CD4-positive, alpha-beta memory T cell (primary cell): ENCODE measurements at places on chromosomes 13 and 19.
A peak's percentile ranks its signal among the peaks of the same experiment; 100 is the strongest.

DNA sequence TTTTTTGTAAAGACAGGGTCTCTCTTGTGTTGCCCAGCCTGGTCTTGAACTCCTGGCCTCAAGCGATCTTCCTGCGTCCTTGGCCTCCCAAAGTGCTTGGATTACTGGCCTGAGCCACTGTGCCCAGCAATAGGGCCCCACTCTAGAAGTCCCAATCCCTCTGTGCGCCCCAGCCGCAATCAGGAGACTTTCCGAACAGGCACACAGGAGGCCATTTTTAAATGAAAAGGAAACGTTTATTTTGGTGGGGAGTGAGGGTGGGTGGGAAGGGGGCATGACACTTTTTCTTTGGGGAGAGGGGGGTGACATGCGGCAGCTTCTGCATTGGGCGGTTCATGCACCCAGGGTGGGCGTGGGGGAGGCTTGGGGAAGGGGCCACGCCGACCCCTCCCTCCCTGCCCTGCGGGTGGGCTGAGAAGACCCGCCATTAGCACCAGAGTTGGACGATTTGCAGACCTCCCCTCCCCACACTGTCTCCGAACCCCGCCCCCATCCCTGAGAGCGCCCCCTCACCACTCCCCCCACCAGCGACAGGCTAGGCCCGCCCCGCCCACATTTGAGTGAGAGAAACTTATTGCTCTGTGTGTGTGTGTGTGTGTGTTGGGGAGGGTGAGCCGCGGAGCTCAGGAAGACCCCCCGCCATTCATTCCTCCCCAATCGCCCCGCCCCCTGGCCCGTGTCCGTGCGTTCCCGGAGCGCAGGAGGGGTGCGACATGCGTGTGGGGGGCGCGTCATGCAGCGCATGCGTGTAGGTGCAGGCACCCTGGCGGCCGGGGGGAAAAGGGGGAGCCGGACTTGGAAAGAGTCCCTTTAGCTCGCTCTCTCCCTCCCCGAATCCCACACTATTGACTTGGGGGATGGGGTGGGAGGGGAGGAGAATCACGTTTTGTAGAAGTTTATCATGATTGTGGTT lies 17.2 kb downstream of the KCNC3 start:
- DNase-seq = no peak

DNA sequence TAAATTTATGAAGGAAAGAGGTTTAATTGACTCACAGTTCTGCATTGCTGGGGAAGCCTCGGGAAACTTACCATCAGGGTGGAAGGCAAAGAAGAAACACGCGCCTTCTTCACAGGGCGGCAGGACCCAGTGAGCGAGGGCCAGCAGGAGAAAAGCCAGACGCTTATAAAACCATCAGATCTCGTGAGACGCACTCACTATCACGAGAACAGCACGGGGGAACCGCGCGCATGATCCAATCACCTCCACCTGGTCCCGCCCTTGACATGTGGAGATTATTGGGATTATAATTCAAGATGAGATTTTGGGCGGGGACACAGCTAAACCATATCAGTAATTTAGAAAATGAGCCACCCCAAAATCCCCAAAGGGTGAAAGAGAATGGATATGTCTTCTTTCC lies 187.1 kb downstream of the RAP2A start:
- no peak for DNase-seq

- DNase-seq = no peak
These were observed 146.9 kb downstream of the KDM4B start for GRCh38 chr19:5115771-5116202.

GRCh38 chr13:42950181-42950580 lies 41.9 kb downstream of the EPSTI1 start:
- DNase-seq = no peak

DNA sequence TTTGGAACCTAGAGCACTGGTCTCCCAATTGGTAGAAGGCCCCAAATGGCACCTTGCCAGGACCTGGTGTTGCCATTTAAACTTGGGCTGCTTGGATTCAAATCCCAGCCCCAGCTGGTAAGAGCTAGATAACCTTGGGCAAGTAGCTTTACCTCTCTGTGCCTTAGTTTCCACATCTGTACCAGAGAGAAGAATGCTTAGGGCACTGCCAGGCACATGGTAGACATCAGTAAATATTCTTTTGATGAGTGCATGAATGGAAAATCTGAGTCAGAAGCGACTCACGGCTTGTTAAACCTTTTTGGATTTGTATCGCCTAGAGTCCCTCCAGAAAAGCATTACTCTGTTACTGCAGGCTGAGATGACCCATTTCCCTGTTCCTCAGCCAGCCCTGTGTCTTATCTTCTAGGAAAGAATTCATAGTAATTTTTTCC lies 90.9 kb downstream of the SIPA1L3 start:
- DNase-seq = no peak

- DNase-seq = peak; percentile 61
These were observed 60.6 kb downstream of the NDFIP2 start for GRCh38 chr13:79541426-79542049.

GRCh38 chr19:1632462-1633268 lies 19.8 kb downstream of the TCF3 start:
- DNase-seq = no peak

GRCh38 chr13:40519637-40520036 lies 146.8 kb downstream of the FOXO1 start:
- no peak for DNase-seq

GRCh38 chr13:31105020-31105795 lies 56.5 kb downstream of the HSPH1 start:
- no peak for DNase-seq

GRCh38 chr13:95784161-95784899 lies 107.4 kb downstream of the DNAJC3 start:
- DNase-seq = no peak

DNA sequence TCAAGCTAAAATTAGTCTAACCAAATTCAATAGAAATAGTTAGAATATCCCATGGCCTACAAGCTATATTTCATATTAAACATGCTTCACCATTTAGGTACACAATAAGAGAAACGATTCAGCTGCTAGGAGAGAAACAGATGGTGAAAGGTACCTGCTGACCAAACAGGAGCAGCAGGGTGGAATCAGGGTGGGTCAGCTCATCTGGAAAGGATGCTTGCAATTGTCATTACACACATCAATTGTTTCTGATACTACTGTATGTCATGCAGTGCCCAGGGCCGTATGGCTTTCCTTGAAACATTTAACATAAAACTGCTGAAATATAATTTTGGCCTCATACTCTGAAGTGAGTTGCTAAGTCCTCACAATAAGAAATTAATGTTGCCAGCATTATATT lies 776.0 kb downstream of the DACH1 start:
- no peak for DNase-seq

- peak; percentile 52 for DNase-seq
These were observed 1.4 kb downstream of the PLPP2 start for GRCh38 chr19:289651-290371.

DNA sequence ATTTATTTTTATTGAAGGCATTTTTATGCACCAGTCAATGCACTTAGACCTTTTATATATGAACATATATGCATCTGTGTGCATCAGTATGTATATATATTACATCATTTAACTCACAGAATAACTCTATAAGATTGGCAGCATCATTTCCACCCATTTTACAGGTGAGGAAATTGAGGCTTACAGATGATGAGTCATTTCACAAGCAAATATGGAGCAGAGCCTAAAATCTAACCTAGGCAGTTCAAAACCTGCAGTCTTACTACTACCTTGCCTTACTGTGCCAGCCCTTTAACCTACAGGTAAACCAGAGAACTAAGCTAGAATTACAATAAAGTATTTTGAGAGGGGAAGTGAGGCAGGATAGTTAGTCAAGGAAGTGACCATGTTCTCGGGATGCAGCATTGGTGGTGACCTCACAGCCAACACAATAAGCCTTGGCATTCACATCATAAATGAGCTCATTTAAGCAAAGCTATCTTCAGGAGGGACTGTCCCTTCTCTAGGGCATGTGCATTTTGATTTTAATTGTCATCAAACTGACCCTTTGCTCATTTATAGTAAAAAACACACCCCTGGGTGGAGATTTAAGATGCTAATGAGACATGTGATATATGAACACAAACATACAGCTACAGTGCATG lies 274.3 kb downstream of the DCLK1 start:
- DNase-seq = no peak

DNA sequence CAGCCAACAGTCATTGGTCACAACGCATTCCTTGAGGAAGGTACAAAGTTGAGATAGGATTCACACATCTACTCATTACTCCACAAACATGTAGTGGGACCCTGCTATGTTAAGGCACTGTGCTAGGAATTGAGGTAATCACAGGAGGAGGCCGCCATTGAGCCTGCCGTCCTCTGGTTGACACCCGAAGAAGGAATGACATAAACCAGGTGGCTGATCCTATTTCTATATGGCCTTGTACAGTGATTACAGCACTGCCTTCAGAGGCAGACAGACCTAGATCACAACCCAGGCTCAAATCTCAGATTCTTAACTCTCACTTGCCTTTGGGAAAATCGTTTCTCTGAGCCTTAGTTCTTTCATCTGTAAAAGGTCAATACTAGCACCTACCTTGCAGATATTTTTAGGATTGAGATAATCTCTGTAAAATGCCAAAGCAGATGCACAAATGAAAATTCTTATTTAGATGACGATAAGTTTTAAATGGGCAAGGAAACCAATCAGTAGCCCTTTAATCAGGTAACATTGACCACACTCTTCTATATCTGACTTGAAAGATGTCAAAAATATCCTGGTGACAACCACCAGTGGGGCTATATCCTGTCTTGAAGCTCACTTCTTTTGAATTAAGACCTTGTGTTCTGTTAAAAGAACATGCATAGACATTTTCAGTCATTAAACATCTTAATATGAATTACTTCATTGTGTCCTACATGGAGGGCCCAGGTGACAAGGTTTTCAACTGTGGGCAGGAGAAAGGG lies 251.6 kb downstream of the KCTD12 start:
- DNase-seq = no peak

DNA sequence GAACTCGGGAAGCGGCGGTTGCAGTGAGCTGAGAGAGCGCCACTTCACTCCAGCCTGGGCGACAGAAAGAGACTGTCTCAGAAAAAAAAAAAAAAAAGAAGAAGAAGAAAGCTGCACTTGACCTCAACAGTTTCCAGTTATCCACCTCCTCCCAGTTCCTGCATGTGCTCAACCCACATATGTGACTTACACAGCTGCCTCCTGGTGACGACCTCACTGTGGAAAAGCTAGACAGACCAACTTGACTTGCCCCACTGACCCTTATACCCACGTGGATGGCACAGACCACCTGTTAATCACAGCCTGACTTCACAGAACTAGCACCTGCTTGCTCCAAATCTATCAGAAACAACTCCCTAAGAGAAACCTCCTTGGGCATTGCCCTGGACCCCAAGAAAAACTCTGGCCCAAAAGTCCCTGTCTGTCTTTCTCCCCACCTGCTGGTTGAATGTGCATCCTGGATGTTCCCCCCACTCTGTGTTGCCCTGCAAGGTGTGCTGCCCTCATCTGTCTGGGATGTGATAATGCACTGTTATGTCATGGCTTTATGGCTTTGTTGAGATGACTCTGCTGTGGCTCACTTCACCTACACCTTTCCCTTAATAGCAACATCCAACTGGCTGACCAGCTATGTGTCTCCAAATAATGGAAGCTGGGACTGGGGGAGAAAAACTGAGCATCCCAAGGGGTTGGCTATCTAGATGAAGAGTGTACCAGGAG lies 2.8 kb downstream of the ZNF20 start:
- DNase-seq = peak; percentile 35

DNA sequence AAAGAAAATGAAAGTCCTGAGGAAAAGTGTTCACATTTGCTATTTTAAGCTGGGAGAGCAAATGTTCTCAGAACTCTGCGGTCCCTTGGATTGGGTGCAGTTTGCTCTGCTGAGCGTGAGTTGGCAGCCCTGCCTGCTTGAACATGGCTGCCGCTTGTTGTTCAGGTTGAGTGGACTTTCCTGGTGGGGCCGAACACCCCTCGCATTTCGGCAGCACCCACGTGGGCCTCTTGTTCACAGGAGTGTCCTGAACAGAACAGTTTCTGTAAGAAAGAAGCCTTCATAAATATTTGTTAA lies 10.8 kb upstream of the RNF113B start:
- DNase-seq = no peak

DNA sequence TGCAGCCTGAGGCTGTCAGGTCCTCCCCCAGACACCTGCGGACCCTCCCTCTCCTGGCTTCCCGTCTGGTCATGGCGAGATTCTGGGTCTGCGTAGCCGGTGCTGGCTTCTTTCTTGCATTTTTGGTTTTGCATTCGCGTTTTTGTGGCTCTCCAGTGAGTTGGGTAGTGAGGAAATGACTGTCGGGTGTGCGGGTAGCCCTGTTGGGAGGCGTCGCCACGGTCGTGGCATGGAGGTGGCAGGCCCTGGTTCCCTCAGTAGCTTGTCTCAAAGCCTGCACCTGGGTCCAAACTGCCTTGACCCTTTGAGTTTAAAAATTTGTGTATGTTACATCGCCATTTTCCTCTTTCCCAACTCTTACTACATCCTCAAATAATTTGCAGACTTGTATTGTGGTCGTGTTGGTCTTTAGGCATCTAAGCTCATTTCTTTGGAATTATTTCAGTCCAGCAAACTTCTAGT lies 344 bp downstream of the NHLRC3 start:
- DNase-seq = peak; percentile 58

DNA sequence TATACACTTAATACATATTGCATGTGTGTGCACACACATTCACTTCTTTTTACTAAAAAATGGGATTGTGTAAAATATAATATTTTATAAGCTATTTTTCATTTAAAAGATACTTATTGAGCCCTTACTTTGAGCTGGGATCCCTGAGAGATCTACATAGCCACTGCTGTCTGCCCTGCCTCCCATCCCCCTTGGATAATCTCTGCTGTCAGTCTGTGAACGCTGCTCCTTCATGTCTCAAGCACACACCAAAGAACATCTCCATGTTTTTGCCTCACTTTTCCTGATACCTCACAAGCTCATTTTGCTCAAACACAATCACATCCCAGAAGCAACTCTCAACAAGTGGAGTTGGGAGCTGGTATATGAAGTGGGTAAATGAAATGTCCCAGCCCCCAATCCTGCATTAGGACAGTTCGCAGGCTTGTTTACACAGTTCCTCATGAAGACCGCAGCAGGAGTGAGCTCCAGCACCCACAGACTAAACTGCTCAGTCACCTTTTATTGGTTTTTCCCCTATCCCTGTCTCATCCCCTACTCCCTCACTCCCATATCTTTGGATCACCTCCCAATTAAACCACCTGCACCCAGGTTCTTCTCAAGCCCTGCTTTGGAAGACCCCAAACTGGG lies 108.3 kb upstream of the FRY start:
- DNase-seq = no peak

DNA sequence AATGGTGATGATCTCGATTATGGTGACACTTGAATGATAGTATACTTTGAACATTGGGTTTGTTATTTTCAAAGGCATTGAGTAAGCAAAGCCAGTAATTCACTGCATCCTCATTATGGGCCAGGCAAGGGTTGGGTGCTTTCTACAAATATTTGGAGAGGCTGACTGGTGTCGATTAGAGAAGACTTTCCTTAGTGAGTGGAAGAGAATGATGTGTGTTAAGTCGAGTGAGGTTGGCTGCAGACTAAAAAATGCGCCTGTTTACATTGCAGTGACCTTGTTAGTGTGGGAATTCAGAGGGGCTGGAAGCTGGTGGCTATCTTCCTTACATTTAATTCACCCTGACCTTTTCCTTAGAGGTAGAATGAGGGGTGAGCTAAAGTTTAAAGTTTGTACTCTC lies 22.4 kb upstream of the RNF113B start:
- DNase-seq = no peak

- no peak for DNase-seq
These were observed 1026.8 kb upstream of the MIR17HG start for GRCh38 chr13:90320664-90321063.
